Left lung (tissue), 14 donors: ENCODE measurements at places on chromosomes 4 and X. TPM values are rescaled to one million over a fixed set of nuclear protein-coding genes. Genes with fewer than 3 reads are reported as not detected.

GRCh38 chr4:126604268-126604867 lies 1028.4 kb upstream of the INTU start:
- H3K27ac ChIP-seq = no peak overlapping the region
- H3K4me3 ChIP-seq = no peak overlapping the region
- no peaks in the 10 kb centered on the region for H3K4me1 ChIP-seq
- no peak for DNase-seq
- H3K36me3 ChIP-seq = no peaks in the 10 kb centered on the region

DNA sequence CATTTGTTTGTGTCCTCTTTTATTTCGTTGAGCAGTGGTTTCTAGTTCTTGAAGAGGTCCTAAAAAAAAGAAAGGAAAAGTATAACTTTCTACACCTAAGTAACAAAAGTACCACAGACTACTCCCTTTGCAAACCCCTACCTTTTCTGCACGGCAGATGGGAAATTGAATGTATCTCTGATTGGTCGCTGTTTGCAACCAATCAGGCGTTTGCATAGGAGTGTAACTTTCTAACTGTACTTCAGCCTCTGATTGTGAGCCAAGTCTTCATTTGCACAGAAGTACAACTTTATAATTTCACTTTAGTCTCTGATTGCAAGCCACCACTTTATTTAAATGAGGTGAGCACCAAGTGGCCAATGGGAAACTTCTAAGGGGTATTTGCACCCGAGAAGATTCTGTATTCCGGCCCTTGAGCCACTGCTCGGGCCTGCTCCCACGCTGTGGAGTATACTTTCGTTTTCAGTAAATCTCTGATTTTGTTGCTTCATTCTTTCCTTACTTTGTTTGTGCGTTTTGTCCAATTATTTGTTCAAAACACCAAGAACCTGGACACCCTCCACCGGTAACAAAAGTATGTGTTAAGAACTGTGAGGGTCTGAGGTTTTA lies 40.3 kb upstream of the FHL1 start:
- H3K27ac ChIP-seq = no peak overlapping the region
- H3K27me3 ChIP-seq = no peaks in the 10 kb centered on the region
- no peak for DNase-seq
- H3K4me1 ChIP-seq = no peaks in the 10 kb centered on the region
- no peaks in the 10 kb centered on the region for H3K36me3 ChIP-seq

GRCh38 chrX:107978707-107979307 lies 3.4 kb downstream of the TEX13B start:
- no peaks in the 10 kb centered on the region for H3K4me1 ChIP-seq
- no peaks in the 10 kb centered on the region for H3K27me3 ChIP-seq
- no peak overlapping the region for H3K27ac ChIP-seq
- H3K36me3 ChIP-seq = no peaks in the 10 kb centered on the region

DNA sequence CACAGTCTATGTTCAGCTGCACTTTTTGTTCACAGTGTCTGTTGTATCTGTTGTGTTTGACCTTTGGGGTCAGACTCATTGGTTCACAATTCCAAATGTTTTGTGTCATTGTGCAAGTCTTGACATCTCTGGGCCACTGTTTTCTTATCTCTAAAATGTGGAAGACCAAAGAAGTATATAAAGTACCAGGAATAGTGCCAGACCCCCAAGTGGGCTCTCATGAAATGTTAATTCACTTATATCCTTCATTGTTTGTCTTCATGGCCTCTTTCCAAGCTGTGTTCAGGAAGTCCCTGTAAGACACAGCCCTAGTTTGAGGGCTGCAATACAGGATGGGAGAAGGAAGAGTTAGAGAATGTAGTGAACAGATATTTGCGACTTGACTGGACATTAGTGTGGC lies 468.3 kb upstream of the BOD1L1 start:
- no peak overlapping the region for H3K4me3 ChIP-seq
- H3K4me1 ChIP-seq = no peaks in the 10 kb centered on the region
- no peak overlapping the region for H3K27ac ChIP-seq
- DNase-seq = no peak
- no peaks in the 10 kb centered on the region for H3K27me3 ChIP-seq

DNA sequence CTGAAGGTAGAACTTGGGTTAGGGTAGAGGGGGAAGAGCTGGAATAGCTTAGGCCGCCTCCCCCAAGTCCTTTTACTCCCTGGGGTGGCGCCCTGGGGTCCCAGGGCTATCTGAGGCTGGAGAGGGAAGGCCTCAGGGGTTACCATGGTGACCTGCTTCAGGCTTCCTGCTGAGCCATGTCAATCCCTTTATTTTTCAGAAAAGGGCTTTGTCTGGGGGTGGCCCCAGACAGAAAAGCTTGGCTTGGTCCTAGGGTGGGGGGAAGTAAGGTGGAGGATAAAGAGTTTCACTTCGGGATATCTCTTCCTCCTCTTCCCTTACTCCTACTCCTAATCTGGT lies 6.3 kb downstream of the EFNB1 start:
- H3K36me3 ChIP-seq = no peaks in the 10 kb centered on the region
- no peak for DNase-seq
- peaks cover 9% of the 10 kb centered on the region for H3K27me3 ChIP-seq

- H3K27ac ChIP-seq = no peak overlapping the region
- H3K27me3 ChIP-seq = no peaks in the 10 kb centered on the region
- H3K4me3 ChIP-seq = no peak overlapping the region
- DNase-seq = no peak
Measured at GRCh38 chr4:86181585-86181984, 178.3 kb downstream of the MAPK10 start.

DNA sequence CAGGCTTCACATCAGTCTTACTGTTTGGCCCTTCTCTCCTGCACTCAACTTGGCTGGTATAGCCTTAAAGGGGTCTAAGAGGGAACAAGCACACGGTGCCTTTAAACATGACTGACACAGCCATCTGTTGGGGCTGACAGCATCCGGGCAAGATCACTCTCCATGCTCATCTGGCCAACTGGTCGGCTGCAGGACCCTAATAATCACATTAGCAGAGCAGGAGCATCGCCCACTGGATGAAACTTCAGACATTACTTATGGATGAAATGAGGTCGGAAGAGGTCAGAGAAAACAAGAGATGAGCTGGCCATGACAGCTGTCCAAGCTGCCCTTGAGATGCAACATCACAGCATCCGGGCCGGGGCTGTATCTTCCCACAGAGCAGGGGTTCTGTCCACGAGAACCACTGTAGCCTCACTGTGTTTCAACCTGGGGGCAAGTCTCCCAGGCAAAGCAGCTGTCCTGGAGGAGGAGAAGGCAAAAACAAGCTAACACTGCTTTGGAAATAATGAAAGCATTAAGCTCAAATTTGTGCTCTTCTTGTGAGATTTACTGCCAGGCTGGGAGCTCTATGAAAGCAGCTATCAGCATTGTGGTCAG lies 94.4 kb upstream of the TTC29 start:
- no peaks in the 10 kb centered on the region for H3K27me3 ChIP-seq
- DNase-seq = no peak
- no peak overlapping the region for H3K27ac ChIP-seq
- H3K4me1 ChIP-seq = no peaks in the 10 kb centered on the region

Gene GAGE12H
- not detected for total RNA-seq

- no peaks in the 10 kb centered on the region for H3K4me1 ChIP-seq
- H3K27me3 ChIP-seq = no peaks in the 10 kb centered on the region
- H3K4me3 ChIP-seq = no peak overlapping the region
- no peak for DNase-seq
- no peaks in the 10 kb centered on the region for H3K36me3 ChIP-seq
Measured at GRCh38 chrX:43615660-43616059, 40.4 kb upstream of the MAOA start.

DNA sequence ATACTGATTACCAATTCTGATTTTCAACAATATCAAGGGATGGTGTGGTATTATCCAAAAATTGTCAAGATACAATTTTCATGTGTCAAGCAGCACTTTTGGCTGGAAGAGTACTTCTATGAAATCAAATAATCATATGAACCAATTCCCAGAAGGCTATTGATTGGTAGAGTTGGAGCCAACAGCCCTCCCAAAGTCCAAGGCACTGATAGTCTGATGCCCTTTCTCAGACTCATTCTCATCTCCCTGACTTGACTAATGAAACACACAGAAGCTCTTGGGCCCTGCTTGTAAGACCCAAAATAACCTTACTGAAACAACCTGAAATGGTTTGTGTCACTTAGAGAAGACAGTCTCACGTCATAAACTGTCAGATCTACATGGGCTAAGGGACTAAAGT lies 48.9 kb downstream of the ATP11C start:
- H3K36me3 ChIP-seq = no peaks in the 10 kb centered on the region
- DNase-seq = no peak
- H3K4me3 ChIP-seq = no peak overlapping the region
- no peaks in the 10 kb centered on the region for H3K4me1 ChIP-seq
- H3K27ac ChIP-seq = no peak overlapping the region
- H3K27me3 ChIP-seq = no peaks in the 10 kb centered on the region

Gene GABRB1
- total RNA-seq = not detected

- H3K4me1 ChIP-seq = no peaks in the 10 kb centered on the region
- H3K36me3 ChIP-seq = no peaks in the 10 kb centered on the region
Measured at GRCh38 chr4:20878806-20879205, 178.5 kb downstream of the PACRGL start.

Gene AFF1
- total RNA-seq = 86.0 TPM

GRCh38 chrX:140664939-140665338 lies 44.6 kb upstream of the LINC00632 start:
- H3K27me3 ChIP-seq = no peaks in the 10 kb centered on the region
- H3K27ac ChIP-seq = no peak overlapping the region
- peak; percentile 11 for DNase-seq
- no peaks in the 10 kb centered on the region for H3K4me1 ChIP-seq
- H3K36me3 ChIP-seq = no peaks in the 10 kb centered on the region
- no peak overlapping the region for H3K4me3 ChIP-seq

Gene CT55
- total RNA-seq = not detected

Gene VSIG1
- total RNA-seq = 12.8 TPM

Gene RAB39B
- total RNA-seq = 0.67 TPM

Gene TMEM144
- total RNA-seq = 13.9 TPM
